ENCODE measurements at places on chromosomes 1 and 21.

- DNase-seq: no peak
Measured at GRCh38 chr1:6329396-6329795, 64.2 kb downstream of the ACOT7 start.

GRCh38 chr1:201229771-201230635, 39.4 kb downstream of the IGFN1 start:
- peak; percentile 88 for DNase-seq

DNA sequence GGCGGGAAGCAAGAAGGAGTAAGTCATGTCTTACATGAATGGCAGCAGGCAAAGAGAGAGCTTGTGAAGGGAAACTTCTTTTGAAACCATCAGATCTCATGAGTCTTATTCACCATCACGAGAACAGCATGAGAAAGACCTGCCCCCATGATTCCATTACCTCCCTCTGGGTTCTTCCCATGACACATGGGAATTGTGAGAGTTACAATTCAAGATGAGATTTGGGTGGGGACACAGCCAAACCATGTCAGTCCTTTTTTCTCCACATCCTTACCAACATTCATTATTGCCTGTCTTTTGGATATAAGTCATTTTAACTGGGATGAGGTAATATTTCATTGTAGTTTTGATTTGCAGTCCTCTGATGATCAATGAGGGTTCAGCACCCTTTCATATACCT, 81.0 kb downstream of the DIRAS3 start:
- DNase-seq: no peak

DNA sequence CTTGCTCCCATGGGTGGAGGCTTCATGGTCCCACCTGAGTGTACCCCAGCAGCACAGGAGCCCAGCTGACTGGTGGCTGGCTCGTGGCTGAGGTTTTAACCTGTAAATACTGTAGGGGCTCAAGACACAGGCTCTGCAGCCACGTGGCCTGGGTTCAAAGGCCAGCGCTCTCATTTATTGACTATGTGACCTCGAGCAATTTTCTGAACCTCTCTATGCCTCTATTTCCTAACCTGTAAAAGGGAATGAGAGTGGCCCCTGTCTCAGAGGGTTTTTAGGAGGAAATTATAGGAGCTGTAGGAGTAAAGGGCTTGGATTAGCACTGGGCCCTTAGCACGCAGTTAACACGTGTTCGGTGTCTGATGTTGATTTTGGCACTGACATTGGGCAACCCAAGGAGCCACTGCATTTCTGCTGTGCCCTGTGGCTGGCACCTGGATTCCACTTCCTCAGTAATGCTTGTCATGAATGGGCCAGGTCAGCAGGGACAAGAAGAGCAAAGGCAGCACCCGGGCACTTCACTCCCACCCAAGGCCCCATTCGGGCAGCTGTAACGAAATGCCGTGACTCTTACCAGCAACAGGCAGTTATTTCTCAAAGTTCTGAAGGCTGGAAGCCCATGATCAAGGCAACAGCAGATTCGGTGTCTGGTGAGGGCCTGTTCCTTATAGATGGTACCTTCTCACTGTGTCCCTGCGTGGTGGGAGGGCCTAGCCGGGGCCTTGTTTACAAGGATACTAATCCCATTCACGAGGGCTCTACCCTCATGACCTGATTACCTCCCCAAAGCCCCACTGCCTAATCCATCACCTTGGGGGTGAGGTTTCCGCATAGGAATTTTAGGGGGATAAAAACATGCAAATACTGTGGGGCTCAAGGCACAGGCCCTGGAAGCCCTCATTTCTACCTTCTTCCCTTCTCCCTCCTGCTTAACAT, 25.2 kb downstream of the ARHGEF10L start:
- no peak for DNase-seq

DNA sequence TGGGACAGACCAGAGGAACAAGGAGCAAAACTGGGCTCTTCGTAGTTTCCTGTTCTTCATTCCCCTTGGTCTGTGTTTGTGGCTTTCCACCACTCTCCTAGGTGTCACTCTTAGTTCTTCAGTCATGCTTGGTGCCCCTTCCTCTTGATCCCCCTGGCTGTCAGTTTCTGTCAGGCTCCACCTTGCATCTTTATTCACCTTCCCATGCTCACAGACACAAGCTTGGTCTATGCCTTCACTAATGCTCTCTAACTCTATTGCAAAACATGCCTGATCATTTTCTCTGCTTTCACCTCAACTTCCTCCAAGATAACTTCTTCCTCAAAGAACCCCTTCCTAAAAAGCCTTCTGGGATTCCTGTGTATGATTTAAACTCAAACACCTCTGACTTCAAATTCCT, 122.9 kb downstream of the GLUL start:
- no peak for DNase-seq

DNA sequence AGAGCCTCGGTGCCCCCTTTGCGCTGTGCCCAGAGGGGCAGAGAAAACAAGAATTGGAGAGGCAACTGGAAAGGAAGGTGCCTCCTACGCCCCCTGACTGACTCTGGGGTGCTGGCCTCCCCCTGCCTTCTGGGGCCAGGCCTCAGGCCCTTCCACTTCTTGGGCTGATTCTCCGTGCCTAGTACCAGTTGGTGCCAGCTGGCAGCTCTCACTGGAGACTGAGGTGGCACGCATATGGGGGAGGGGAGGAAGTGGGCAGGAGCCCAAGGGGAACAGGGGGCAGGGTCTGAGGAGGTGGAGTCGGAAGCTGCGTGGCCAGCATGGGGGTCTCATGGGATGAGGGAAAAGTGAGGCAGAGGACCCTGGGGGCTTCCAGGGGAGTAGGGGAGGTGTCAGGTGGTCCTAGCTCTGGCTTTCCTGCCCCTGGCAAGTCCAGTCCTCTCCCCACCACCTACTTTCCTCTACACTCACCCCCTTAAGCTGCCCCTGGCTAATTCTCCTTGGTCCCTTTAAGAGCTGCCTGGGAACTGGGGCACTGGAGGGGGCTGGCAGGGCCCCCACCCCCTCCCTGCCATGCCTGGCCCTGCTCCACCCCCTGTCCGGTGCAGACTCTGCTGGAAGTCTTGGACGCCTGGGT, 6.5 kb upstream of the SEMA4A start:
- DNase-seq: no peak

- DNase-seq: peak; percentile 35
Measured at GRCh38 chr1:94974824-94975223, 47.9 kb upstream of the CNN3 start.

Data from RWPE1 (cell line).